ENCODE measurements at places on chromosomes 7 and 10. TPM values are rescaled to one million over a fixed set of nuclear protein-coding genes. Genes with fewer than 3 reads are reported as not detected.

DNA sequence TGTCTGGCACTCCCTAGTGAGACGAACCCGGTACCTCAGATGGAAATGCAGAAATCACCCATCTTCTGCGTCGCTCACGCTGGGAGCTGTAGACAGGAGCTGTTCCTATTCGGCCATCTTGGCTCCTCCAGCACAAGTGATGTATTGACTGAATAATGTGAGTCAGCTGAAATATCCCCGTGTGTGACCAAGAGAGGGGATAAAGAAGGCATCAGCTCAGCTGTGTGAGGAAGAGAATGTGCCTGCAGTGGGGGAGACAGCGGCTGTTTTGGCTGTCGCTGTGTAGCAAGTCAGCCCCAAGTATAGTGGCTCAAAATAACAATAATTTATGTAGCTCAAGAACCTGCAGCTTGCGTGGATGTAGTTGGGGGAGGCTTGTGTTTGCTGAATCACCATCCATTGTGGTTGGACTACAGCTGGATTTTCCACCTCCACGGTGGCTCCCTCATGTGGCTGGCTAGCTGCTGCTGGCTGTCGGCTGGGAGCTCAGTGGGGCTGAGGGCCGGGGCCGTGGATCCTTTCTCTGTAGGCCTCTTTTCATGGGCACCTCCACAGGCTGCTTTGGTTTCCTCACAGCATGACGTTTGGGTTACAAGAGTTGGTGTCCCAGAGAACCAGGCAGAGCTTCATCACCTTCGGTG lies 434.5 kb downstream of the CCSER2 start:
- no peak for DNase-seq

- no peak for DNase-seq
Observed at GRCh38 chr7:31076051-31076450, 23.9 kb downstream of the ADCYAP1R1 start.

GRCh38 chr7:158798741-158799140 lies 30.6 kb downstream of the ESYT2 start:
- no peak for DNase-seq

DNA sequence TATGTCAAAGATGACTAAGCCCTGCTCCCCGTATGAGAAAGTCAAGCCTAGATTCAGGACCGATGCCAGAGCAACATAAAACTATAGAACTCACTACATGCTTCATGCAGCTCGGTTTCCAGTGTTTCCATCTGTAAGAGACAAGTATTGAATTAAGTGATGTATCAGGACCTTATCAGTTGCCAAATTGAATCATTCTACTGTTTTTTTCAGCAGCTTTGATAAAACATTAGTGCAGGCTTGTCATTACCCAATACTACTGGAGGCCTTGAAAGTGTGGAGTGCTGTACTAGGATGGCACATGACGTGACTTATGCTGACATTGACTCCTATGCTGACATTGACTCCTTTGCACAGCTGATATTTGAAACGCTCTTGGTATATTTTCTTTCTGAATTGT lies 10.8 kb upstream of the NRP1 start:
- DNase-seq: no peak

DNA sequence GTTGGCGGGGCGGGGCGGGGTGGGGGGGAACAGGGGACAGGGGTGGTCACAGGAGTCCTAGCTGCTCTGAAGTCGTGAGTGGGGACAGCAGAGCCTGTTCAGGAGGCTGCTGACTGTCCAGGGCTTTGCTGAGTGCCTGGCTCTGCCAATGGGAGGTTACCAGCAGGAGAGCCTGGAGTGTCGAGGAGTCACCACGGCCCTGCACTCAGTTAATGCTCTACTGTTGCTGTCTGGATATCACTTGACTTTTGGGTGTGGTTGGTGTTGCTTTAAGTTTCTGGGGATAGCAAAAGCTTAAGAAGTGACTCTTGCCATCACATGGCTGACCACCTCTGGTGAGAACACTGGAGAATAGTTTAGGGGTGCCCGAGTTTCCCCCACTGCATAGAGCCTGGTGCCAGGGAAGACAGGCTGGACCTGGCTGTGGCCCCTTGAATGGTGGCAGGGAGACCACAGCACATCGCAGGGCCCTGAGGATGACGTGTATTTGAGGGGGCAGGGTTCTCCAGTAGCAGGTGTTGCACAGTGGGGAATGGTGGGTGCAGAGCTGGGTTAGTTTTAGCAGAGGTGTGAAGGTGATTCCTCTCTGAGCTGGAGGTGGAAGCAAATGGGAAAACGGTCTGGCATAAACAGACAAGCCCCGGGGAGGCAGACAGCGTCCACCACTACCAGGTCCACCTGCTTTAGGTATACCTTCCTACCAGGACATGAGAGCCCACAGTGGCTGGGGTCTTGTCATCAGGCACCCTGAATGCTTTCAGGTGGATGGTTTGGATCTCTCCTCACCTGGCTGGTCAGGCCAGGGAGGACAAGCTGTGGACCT lies 54.2 kb upstream of the CAMK2B start:
- DNase-seq: no peak

GRCh38 chr7:149171892-149172533 lies 23.3 kb upstream of the ZNF282 start:
- no peak for DNase-seq

- DNase-seq: no peak
Observed at GRCh38 chr10:131757285-131758058, 143.3 kb upstream of the PPP2R2D start.

DNA sequence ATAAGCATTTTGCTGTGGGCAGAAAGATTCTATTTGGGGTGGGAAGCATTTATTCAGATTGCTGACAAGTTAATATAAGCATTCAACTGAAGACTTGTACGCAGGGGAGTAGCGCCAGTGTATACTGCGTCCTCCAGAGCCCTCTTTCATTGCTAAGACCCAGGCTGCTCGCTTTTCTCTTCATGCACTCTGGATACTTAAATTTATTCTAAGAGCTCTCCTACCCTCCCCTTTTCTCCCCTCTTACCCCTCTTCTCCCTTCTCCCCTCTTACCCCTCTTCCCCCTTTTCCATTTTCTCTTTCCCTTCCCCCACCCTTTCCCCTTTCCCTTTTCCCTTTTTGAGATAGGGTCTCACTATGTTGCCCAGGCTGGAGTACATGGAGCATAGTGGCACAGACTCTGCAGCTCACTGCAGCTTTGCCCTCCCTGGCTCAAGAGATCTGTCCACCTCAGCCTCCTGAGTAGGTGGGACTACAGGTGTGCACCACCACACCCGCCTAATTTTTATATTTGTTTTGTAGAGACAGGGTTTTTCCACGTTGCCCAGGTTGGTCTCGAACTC lies 125.8 kb downstream of the CDK14 start:
- no peak for DNase-seq

The ANKRD61 gene
- 1.0 TPM for polyA plus RNA-seq

The INSIG1 gene
- polyA plus RNA-seq: 22.7 TPM
